CMK (cell line): ENCODE measurements at places on chromosomes 6 and 20.

- DNase-seq: no peak
Measured at GRCh38 chr20:44993343-44993742, 27.0 kb downstream of the STK4 start.

DNA sequence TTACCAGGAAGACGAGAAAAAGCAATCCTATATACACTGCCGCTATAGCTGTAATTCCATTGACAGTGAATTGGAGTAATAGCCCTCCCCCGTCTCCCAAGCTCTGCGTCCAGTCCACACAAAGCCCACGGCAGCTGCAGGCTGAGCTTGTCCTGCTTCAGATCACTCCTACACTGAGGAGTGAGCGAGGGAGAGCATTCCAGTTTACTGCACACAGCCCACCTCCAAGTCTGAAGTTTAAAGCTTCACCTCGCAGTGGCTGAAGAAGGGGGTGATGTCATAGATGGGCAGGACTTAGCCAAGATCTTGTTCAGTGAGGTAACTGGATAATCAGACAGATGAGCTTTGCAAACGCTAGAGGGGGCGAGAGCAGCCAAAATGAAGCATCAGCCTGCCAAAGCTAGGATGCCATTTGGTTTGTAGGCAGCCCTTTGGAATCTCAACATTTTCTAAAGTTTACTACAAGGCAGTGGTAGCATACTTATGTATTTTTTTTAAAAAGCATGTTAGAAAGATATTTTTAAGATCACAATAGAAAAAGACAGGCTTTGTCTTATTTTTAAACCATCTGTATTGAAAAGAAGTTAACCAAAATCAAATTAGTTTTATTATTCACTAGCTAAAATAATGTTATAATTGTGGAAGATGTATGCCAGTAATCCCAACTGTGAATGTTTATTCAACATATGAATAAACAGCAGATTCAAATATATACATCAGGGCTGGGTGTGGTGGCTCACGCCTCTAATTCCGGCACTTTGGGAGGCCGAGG, at the start of gene FLRT3:
Gene FLRT3, minus strand, starts transcription at position 213 of the 772 bp plus-strand sequence. CDS start 10,106 bp downstream, outside the sequence.
- peak; percentile 4 for DNase-seq

DNA sequence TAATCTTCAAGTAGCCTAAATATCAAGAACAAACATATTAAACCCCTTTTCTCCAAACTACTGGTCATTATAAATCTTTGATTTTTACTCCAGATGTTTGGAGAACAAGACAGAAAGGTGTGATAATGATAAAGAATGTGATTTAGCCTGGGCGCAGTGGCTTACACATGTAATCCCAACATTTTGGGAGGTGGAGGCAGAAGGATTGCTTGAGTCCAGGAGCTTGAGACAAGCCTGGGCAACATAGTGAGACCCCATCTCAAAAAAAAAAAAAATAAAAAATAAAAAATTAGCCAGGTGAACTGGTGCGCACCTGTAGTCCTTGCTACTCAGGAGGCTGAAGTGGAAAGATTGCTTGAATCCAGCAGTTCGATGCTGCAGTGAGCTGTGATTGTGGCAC, 35.1 kb upstream of the FUCA2 start:
- no peak for DNase-seq

DNA sequence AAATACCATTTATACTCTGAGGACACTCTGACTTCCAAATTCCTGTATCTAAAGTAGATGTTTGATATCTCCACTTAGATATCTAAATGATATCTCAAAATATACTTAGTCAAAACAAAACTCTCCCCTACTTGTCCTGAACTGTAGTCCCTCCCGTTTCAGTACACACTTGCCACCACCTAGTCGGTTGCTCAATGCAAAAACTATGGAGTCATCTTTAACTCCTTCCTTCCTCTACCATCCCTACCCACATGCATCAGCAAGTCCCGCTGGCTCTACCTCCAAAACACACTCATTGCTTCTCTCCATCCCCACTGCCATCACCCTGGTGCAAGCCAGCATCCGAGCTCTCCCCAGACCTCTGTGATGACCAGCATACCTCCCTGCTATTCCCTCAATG, 13.2 kb downstream of the STX7 start:
- no peak for DNase-seq

GRCh38 chr6:170145272-170145592, 145.6 kb downstream of the DLL1 start:
- DNase-seq: no peak

DNA sequence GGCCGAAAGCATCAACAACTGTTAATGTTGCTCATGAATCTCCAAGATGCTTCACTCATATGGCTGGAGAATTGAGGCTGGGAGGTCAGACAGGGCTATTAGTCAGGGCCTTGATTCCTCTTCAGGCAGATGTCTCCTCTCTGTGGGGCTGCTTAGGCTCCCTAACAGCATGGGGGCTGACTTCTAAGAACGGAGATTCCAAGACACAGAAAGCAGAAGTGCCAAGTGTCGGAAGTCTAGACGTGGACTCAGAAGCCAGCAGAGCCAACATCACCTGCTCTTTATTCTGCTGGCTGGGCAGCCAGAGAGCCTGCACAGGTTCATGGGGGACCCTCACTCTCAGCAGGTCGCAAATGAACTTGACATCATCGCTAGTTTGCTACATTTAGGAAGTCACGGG, 279.8 kb downstream of the CDH26 start:
- no peak for DNase-seq

DNA sequence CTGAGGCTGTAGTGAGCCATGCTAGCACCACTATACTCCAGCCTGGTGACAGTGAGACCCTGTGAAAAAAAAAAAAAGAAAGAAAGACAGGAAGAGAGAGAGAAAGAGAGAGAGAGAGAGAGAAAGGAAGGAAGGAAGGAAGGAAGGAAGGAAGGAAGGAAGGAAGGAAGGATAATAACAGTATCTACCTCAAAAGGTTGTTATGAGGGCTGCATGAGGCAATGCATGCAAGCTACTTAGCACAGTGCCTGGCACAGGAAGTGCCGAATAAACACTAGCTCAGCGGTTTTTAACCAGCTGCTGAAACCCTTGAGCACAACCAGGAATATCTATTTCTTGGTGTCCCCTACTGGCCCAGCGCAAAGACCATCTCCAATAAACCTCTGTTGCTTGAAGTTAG, 62.3 kb upstream of the TBC1D7 start:
- DNase-seq: no peak

GRCh38 chr6:136501514-136501913, 48.7 kb downstream of the MAP7 start:
- DNase-seq: no peak

DNA sequence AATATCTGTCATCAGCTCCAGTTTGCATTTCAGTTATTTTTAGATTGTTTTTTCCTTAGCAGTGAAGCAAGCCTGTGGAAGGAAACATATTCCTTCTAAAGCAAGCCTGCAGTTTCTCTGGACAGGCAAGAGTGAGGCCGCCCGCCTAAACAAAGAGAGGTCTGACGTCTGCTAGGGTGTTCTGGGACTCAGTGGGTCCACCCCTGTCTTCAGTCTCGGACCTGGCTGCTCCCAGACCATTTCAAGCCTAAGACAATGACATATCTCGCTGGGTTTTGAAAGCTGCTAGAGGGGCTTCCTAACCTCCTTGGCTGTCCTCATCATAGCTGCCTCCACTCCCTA, 36.8 kb upstream of the RNF24 start:
- DNase-seq: no peak

DNA sequence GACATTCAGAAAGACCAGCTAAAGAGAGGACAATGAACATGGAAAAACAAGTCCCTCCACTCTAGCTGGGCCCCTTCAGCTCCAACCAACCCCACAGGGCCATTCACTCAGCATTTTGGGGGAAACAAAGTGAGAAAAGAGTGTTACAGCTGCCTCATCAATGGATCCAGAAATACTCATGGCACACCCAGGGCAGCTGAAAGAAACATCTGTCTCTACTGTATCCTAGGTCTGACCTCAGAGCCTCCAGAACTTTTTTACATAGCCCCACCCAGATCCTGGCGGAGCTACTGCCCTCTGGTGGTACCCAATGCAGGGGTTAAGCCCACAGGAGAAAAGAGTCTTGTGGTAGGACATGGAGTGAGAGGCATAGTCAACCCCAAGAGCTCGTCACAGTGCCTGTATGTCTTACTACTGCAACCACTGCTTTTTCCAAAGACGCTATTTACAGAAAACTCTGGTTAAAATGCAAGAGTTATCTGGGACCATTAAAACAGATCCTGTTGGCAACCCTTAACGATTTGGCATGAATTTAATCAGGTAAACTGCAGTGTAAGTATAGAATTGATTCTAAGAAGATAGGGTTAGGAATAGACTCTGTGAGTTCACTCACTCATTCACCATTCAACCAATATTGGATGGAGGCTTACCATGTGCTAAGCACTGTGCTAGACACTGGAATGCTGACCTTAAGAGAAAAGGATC, 37.4 kb upstream of the FAM83C start:
- DNase-seq: peak; percentile 47

GRCh38 chr20:584971-585301, 25.2 kb downstream of the TCF15 start:
- no peak for DNase-seq

GRCh38 chr6:74650668-74651067, 555.2 kb downstream of the COL12A1 start:
- no peak for DNase-seq

DNA sequence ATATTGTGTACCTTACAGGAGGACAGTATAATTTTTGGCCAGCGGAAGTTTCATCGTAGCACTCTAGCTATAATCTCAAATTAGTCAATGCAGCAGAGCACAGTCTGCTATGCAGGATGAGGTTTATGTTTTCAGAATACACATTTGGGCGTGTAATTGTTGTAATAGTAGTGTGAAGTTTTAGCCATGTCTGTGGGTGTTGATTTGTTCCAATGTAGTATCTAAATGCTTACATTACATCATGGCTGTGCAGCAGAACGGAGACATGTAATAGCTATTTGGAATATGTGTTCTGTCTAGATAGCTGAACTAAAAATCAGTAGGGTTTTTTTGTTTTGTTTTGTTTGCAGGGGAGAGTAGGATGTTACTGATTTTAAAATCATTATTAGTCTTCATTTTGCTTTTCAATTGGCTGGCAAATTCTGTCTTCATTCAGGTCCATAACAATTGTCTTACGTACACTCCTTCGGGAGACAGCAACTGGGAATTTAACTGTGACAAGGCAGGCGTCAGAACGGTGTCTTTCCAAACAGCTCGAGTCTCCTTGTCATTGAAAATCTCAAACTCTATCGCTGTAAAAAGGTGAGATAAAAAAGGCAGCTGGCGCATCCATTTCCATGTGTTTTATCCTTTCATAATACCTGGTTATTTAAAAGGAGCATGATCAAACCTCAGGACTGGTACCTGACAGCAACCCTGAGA, 65.1 kb upstream of the CDH4 start:
- DNase-seq: no peak

DNA sequence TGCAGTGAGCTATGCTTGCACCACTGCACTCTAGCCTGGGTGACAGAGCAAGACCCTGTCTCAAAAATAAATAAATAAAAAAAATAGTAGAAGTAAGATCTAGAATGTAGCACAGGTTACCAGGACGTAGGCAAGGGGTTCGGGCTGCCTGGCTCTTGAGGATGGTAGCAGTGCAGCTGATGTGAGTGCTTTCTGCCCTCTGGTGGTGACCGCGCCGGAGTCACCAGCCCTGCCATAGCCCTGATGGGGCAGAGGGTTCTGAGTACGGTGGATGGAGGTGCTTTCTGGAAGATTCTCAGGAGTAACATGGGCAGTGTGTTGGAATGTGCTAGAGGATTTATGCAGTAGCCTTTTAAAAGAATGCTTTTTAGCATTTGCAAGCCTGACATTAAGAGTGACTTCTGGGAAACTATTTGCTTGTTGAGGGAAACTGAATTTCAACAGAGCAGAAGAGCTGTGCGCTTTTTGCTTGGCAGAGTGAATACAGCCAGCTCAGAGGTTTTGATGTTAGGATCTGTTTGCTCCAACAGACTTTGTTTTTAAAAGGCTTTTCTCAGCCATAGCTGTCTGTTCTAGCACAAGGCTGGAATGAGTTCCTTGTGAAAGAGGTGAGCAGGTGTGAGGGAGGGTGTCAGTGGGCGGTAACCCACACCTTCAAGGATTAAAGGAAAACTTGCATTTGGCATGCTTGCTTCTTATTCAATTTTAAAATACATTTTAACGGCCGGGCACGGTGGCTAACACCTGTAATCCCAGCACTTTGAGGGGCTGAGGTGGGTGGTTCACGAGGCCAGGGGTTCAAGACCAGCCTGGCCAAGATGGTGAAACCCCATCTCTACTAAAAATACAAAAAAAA, 65.9 kb downstream of the PTPN1 start:
- DNase-seq: peak; percentile 38

GRCh38 chr6:70894001-70894400, 62.9 kb downstream of the B3GAT2 start:
- DNase-seq: no peak

- DNase-seq: no peak
Measured at GRCh38 chr6:119800526-119800925, 451.0 kb upstream of the MAN1A1 start.
